ENCODE measurements at places on chromosomes 7 and 10.

GRCh38 chr10:108872854-108873253, 1050.5 kb downstream of the XPNPEP1 start:
- no peak for DNase-seq

DNA sequence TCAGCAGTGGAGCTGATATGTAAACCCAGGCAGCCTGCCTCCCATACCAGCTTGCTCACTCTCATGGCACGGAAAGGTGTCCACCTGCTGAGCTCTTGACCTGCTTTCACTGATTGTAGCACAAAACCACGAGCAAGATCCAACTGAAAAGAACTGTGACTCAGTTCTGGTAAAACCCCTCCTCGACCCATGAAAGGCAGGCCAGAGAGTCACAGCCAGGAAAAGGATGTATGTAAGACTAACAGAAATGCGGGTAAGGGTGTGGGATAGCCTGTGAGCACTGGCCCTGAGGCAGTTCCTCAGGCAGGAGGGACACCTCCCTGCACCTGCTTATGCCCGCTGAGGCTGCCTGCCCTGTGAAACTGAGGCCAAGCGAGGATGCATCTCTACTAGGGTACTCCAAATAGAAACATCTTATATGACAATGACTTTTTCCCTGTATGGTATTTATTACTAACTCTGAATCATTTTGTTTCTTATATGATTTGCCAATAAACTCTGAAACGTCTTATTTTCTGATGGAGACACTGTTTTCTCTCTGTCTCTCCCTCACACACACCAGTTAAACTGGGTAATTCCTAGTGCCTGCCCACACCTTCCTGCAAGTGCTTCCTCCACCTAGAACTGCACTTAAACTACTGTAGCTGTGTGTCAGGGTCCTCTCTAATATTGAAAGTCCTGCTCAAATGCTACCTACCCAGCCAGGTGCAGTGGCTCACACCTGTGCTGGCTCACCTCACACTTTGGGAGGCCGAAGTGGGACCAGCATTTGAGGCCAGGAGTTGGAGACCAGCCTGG, 73.3 kb upstream of the GHITM start:
- no peak for DNase-seq

GRCh38 chr7:150937848-150938561, 40.1 kb downstream of the KCNH2 start:
- DNase-seq: no peak

- DNase-seq: no peak
These were observed 101.3 kb downstream of the KAT6B start for GRCh38 chr10:74927701-74928100.

DNA sequence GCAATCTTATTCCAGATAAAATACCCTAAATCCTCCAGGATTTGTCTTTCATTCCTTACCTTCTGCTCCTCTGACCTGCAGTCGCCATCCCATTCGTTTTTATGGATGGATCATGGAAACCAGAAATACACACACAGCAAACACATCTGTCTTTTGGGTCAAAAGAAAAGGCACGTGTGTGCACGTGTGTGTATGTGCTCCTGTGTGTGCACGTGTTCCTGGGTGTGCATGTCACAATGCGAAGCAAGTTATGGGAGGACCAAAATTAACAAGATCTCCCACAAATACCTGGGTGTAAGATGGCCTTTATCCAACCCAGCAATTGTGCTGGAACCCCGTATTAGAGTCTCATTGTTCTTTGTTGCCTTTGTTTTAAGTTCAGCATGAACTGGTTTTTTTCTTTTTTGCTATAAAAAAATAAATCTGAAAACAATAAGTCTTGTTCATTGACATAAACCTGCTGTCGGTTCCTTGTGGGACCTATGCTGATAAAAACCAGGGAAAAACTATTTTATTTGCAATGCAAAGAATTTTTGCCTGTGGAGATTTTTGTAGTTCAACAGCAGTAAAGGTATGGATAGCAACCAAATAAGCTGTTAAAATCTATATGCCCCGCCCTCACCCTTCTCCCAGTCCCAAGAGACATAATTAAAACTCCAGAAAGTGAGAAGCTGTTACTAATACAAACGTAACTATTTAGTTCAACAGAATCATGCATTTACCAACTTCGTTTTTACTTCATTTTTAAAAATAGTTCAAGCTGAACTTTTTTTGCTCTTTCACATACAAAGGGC, 229.6 kb downstream of the CREB5 start:
- DNase-seq: no peak

GRCh38 chr7:96188591-96188991, 133.3 kb downstream of the SLC25A13 start:
- DNase-seq: no peak

GRCh38 chr10:44984671-44985101, 6.1 kb upstream of the DEPP1 start:
- DNase-seq: no peak

DNA sequence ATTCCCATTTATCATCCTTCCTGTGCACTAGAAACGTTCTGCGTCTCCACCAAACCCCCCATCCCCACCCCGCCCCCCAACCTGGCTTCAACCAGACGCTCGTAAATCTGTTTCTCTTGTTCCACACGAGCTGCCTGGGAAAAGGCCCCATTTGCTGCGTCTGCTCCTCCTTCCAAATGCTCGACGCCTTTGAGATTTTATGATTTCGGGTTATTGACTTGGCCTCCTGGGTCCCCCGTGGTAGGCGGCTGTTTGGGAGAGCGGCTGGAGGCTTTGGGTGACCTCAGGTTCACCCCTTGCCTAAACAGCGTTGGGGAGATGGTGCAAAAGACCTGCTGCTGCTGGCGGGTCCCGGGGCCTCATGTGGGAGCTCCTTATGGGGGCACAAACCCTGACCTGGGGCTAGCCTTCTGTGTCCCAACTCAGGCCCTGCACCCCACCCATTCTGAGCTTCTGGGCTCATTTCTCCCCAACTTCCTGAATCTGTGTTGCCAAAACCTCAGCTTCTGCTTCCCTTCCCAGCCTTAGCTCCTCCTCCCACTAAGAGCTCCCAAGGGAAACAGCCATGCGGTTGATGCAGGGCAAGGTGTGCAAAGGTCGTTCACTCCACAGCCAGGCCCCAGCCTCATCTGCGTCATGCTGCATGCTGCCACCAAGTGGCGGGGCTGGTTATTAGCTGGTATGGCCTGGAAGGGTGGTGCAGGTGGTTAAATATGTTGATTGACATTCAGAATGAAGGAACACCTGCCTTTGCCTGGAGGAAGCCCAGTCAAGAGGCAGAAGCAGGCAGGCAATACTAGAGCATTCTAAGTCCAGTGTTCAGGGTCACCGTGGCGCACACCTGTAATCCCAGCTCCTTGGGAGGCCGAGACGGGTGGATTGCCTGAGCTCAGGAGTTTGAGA, 49.1 kb upstream of the ELN start:
- DNase-seq: no peak

DNA sequence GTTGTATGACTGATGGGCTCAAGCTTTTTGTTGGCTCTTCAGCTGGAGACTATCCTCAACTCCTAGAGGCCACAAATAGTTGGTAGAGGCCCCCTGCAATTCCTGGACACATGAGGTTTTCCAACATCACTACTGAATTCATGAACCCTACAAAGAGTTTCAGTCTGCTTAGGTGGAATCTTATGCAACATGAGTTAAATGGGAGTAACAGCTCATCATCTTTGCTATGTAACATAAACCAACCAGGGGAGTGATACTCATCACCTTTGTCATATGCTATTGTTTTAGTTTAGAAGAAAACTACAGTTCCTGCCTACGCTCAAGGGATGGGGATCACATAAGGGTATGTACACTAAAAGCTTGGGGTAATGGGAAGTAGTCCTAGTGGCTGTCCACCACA, 729.4 kb downstream of the SORCS1 start:
- no peak for DNase-seq

DNA sequence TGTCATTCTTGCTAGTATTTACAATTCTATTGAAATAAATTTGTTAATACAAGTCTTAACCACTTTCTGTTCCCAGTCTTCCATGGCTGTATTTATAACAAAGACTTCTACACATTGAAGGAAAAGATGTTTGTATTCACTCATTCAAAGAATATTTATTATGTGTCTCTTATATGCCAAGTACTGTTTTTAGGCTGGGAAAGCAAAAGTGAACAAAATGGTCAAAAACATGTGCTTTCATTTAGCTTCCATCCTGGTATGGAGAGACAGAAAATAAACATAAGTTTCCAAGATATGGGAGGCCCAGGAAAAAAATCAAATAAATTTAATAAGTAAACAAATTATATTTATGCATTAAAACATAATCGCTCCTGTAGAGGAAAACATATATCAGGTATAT, 22.9 kb downstream of the CPED1 start:
- no peak for DNase-seq
